ENCODE measurements at places on chromosomes 1 and 21. TPM values are rescaled to one million over a fixed set of nuclear protein-coding genes. Genes with fewer than 3 reads are reported as not detected.

GRCh38 chr1:234486858-234487840 is 8.2 kb upstream of the TARBP1 start:
- no peaks in the 10 kb centered on the region for H3K27me3 ChIP-seq
- DNase-seq, result no peak
- no peaks in the 10 kb centered on the region for H3K36me3 ChIP-seq
- peaks cover 11% of the 10 kb centered on the region for H3K4me1 ChIP-seq

Gene TMEM61
- 3.4 TPM for total RNA-seq

DNA sequence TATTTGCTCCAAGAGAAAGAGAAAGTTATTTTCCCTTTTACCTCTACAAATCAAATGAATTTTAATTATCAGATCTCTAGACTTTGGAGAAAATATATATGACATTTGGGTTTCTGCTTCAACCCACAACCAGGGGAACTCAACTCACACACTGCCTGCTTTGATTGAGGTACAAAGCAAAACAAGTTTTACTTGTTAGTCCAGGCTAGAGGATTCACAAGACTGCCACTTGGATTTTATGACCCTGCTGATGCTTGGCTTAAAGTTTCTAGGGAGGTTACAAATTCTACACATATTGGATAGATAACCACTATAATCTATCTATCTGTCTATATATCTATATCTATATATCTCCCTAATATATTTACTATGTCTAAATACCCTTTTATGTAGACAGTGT is 467.3 kb upstream of the RGS18 start:
- H3K4me1 ChIP-seq, result no peaks in the 10 kb centered on the region
- DNase-seq, result no peak
- no peaks in the 10 kb centered on the region for H3K27me3 ChIP-seq
- no peak overlapping the region for H3K4me3 ChIP-seq
- no peak overlapping the region for H3K27ac ChIP-seq

DNA sequence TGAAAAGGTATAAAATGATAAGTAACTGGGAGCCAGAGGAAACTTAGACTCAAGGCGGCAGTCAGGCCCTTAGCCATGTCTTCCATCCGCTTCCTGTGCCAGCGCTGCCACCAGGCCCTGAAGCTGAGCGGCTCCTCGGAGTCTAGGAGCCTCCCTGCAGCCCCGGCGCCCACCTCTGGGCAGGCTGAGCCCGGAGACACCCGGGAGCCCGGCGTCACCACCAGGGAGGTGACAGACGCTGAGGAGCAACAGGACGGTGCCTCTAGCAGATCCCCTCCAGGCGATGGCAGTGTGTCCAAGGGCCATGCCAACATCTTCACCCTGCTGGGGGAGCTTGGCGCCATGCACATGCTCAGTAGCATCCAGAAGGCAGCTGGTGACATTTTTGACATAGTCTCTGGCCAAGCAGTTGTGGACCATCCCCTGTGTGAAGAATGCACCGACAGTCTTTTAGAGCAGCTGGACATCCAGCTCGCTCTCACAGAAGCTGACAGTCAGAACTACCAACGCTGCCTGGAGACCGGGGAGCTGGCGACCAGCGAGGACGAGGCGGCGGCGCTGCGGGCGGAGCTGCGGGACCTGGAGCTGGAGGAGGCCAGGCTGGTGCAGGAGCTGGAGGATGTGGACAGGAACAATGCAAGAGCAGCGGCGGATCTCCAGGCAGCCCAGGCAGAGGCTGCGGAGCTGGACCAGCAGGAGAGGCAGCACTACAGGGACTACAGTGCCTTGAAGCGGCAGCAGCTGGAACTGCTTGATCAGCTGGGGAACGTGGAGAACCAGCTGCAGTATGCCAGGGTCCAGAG is at the start of gene BECN2:
Gene BECN2 (plus strand): TSS at position 76 of the 803 bp plus-strand sequence. CDS start 0 bp downstream, at position 76.
- no peak within 1 kb of the TSS for H3K4me3 ChIP-seq
- no peaks in the 10 kb centered on the region for H3K27me3 ChIP-seq
- H3K4me1 ChIP-seq, result no peaks in the 10 kb centered on the region
- no peak within 1 kb of the TSS for H3K27ac ChIP-seq

Gene DLGAP3
- total RNA-seq, result not detected

DNA sequence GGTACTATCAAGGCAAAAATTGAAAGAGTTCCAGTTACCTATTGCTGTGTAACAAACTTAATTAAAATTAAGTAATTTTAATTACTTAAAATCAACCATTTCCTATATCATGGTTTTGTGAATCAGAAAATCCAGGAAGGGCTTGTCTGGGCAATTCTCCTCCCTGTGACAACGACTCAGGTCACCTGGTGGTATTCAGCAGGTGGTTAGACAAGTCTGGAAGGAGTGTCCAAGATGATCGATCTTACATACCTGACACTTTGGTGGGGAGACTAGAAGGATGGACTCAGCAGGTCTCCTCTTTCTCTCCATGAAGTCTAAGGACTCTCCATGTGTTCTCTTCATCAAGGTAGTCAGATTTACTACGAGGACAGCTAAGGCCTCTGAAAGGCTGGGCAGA is 22.9 kb downstream of the SERPINC1 start:
- no peaks in the 10 kb centered on the region for H3K4me1 ChIP-seq
- H3K27ac ChIP-seq, result no peak overlapping the region
- no peak overlapping the region for H3K4me3 ChIP-seq
- DNase-seq, result no peak
- no peaks in the 10 kb centered on the region for H3K27me3 ChIP-seq
- no peaks in the 10 kb centered on the region for H3K36me3 ChIP-seq

Gene TRIM67
- not detected for total RNA-seq
